ENCODE measurements at places on chromosomes 1 and 21. TPM values are rescaled to one million over a fixed set of nuclear protein-coding genes. Genes with fewer than 3 reads are reported as not detected.
A peak's percentile ranks its signal among the peaks of the same experiment; 100 is the strongest.

GRCh38 chr1:56329970-56330369 lies 249.4 kb downstream of the PLPP3 start:
- DNase-seq: no peak
- no peak overlapping the region for H3K4me3 ChIP-seq
- no peaks in the 10 kb centered on the region for H3K4me1 ChIP-seq
- H3K27me3 ChIP-seq: no peaks in the 10 kb centered on the region

DNA sequence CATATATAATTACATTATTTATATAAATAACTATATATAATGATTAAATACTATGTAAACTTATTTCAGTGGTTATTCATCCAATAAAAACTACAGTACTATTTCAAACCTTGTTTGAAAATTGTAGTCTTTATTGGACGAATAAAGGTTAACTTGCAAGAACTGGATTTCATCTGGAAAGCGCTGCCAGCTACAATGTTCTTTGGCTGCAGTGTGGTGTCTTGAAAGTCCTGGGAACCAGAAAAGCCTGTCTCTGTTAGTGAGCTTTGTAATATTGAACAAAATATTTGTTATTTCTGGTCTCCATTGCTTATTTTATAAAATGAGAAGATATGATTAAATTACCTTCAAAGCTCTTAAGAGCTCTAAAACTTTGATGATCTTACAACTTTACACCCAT lies 763.6 kb downstream of the ADGRL2 start:
- no peak overlapping the region for H3K4me3 ChIP-seq
- H3K27ac ChIP-seq: no peak overlapping the region
- DNase-seq: no peak
- H3K4me1 ChIP-seq: no peaks in the 10 kb centered on the region

- DNase-seq: no peak
- no peaks in the 10 kb centered on the region for H3K36me3 ChIP-seq
- no peak overlapping the region for H3K27ac ChIP-seq
- H3K4me1 ChIP-seq: no peaks in the 10 kb centered on the region
- no peak overlapping the region for H3K4me3 ChIP-seq
- no peaks in the 10 kb centered on the region for H3K27me3 ChIP-seq
Measured at GRCh38 chr1:57848406-57848805, 424.5 kb upstream of the DAB1 start.

GRCh38 chr1:208213786-208214185 lies 30.4 kb downstream of the PLXNA2 start:
- peaks cover 46% of the 10 kb centered on the region for H3K36me3 ChIP-seq
- H3K27ac ChIP-seq: peak overlapping the region; percentile 2
- no peak overlapping the region for H3K4me3 ChIP-seq
- H3K4me1 ChIP-seq: peaks cover 76% of the 10 kb centered on the region

DNA sequence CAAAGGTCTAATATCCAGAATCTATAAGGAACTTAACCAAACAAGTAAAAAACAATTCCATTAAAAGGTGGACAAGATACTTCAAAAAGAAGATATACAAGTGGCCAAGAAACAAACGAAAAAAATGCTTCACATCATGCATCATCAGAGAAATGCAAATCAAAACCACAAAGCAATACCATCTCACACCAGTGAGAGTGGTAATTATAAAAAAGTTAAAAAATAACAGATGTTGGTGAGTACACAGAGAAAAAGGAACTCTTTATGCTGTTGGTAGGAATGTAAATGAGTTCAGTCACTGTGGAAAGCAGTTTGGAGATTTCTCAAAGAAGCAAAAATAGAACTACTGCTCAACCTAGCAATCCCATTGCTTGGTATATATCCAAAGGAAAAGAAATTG lies 218.6 kb downstream of the SLC44A5 start:
- no peak overlapping the region for H3K4me3 ChIP-seq
- no peaks in the 10 kb centered on the region for H3K36me3 ChIP-seq
- no peak overlapping the region for H3K27ac ChIP-seq
- DNase-seq: no peak
- H3K4me1 ChIP-seq: no peaks in the 10 kb centered on the region

DNA sequence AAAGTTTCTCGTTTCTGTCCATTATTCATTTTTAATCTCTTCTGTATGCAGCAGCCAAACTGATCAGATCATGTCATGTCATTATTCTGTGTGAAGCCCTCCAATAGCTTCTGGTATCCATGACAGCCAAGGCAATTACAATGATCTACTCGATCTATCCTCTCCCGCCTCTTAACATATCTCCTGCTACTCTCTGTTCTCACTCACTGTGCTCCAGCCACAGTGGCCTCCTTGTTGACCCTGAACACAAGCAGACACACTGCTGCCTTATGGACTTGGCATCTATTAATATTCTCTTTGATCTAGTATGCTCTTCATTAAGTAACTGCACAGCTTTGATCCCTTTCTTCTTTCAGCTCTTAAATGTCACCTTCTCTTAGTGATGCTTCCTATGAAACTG lies 59.5 kb downstream of the TPR start:
- H3K36me3 ChIP-seq: peaks cover 100% of the 10 kb centered on the region
- no peaks in the 10 kb centered on the region for H3K27me3 ChIP-seq
- no peak for DNase-seq
- no peak overlapping the region for H3K27ac ChIP-seq
- no peaks in the 10 kb centered on the region for H3K4me1 ChIP-seq
- H3K4me3 ChIP-seq: no peak overlapping the region

- no peak overlapping the region for H3K4me3 ChIP-seq
- no peak for DNase-seq
- H3K27me3 ChIP-seq: no peaks in the 10 kb centered on the region
- no peaks in the 10 kb centered on the region for H3K36me3 ChIP-seq
- H3K4me1 ChIP-seq: peaks cover 46% of the 10 kb centered on the region
Measured at GRCh38 chr21:34908419-34909055, 140.6 kb downstream of the RUNX1 start.

DNA sequence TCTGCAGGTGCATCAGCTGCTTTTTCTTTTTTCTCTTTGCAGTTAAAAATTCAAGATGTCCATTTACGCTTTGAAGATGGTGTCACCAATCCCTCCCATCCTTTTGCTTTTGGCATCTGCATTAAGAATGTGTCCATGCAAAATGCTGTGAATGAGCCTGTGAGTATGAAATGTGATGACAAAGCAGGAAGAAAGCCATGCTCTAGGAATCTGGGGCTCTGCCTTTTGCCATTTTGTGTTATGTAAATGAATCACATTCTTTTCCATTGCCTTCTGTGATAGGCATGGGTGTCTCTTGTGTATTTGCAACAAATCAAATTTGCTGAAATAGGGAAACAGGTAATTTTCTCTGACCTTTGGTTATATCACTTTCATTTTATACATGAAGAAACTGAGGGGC lies 19.4 kb downstream of the VPS13D start:
- no peak overlapping the region for H3K27ac ChIP-seq
- peaks cover 96% of the 10 kb centered on the region for H3K36me3 ChIP-seq
- H3K27me3 ChIP-seq: no peaks in the 10 kb centered on the region
- H3K4me1 ChIP-seq: no peaks in the 10 kb centered on the region
- DNase-seq: no peak

DNA sequence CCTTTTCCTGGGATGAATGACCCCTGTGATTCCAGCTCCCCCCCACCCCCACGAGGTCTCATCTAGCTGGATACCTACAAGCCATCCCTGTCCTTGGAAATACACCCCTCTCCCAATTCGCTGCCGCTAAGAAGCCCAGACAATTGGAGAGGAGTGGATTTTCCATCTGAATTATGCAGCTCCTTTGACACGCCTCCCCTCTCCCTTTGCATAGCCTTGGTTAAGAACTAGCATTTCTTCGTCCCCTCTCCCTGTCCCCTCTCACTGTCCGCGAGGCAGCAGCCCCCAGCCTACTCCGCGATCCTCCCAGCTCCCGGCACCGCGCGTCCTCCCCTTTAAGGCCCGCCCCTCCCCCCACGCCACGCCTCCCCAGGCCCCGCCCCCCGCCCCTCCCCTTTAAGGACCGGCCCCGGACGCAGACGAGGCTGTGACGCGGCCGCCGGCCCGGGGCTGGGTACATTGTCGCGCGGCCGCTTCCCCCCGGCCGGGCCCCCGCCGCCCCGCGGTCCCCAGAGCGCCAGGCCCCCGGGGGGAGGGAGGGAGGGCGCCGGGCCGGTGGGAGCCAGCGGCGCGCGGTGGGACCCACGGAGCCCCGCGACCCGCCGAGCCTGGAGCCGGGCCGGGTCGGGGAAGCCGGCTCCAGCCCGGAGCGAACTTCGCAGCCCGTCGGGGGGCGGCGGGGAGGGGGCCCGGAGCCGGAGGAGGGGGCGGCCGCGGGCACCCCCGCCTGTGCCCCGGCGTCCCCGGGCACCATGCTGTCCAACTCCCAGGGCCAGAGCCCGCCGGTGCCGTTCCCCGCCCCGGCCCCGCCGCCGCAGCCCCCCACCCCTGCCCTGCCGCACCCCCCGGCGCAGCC lies at the start of gene MAPKAPK2:
Gene MAPKAPK2, plus strand, starts transcription at position 428 of the 856 bp plus-strand sequence. Its CDS starts 325 bp downstream, at position 753.
- H3K27me3 ChIP-seq: no peaks in the 10 kb centered on the region
- H3K4me1 ChIP-seq: peaks cover 41% of the 10 kb centered on the region
- peak within 1 kb of the TSS; percentile 91 for H3K4me3 ChIP-seq
- peak; percentile 88 for DNase-seq
- H3K27ac ChIP-seq: peak within 1 kb of the TSS; percentile 95

DNA sequence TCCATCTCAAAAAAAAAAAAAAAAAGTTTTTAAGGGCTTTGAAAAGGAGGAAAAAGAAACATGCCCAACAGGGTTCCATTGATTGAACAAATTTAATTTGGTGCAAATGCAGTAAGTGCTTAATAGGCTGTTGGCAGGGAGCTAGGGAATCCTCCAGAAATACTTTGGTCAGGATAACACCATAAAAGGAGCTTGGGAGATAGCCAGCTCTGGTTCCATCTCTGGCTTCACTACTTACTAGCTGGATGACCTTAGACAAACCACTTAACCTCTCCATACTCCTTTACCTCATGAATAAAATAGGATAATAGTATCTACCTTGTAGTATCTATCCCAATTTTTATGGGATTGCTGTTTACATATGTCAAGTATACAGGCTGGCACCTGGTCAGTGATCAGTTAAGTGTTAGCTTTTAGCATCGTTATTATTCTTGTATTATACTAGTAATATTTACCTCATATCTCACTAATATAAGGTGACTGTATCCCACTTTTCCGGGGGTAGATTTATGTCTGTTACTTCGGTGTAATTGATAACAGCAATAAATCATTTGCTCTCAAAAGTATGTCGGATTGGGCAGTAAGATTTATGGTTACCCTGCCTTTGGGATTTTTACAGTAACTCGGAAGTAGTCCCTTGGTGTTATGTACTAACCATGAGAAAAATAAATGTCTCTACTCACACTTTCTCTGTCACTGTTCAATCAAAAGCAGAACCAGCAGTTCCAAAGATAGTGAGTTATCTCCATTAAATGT lies 36.4 kb downstream of the BTG3 start:
- no peak overlapping the region for H3K4me3 ChIP-seq
- no peaks in the 10 kb centered on the region for H3K4me1 ChIP-seq
- DNase-seq: no peak
- H3K27me3 ChIP-seq: no peaks in the 10 kb centered on the region

DNA sequence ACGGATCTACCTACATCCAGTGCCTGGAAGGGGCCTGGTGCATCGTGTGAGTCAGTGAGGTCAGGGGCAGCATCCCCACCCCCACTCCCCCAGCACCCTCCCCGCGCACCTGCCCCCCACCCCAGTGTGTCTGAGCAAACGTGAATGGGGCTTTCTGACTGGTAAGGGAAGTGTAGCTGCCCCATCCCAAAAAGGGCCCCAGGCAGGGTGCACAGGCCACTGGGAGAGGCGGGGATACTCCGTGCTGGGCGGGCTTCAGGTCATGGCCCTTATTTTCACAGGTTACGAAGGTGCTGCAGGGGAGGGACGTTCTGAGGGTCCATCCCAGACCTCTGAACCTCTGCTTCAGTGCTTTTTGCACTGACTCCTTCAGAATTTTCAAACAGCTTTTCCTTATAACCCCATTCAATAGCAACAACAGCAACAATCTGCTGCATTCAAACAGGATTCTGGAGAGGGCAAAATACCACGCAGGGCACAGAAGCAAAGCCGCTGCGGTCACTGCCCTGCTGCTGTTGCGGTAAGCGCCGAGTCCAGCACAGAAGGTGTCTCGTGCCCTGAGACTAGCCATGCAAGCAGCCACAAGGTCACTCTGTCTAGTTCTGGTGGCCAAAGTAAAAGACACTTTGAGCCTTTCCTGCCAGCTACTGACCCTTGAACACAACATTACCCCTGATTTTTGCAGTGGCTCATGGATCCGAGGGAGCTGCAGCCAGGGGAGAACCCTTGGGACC lies 10.3 kb downstream of the TTC34 start:
- H3K27me3 ChIP-seq: peaks cover 52% of the 10 kb centered on the region
- H3K4me1 ChIP-seq: no peaks in the 10 kb centered on the region
- H3K36me3 ChIP-seq: no peaks in the 10 kb centered on the region
- DNase-seq: no peak

- DNase-seq: no peak
- H3K4me1 ChIP-seq: no peaks in the 10 kb centered on the region
- no peak overlapping the region for H3K27ac ChIP-seq
Measured at GRCh38 chr1:230791986-230792564, 44.9 kb downstream of the CAPN9 start.

The FCGR1A gene
- 65.3 TPM for total RNA-seq

The OPTC gene
- not detected for total RNA-seq

The AMIGO1 gene
- total RNA-seq: 9.1 TPM

The OLIG2 gene
- total RNA-seq: not detected

The RNF223 gene
- 0.65 TPM for total RNA-seq

The AJAP1 gene
- total RNA-seq: 0.77 TPM

The WNT3A gene
- total RNA-seq: 6.0 TPM

The APCS gene
- not detected for total RNA-seq

The CNTN2 gene
- total RNA-seq: not detected

The LEPR gene
- 27.7 TPM for total RNA-seq

The GPX7 gene
- 4.3 TPM for total RNA-seq

The RIPPLY3 gene
- total RNA-seq: 0.44 TPM
